ENCODE measurements at places on chromosomes 7 and 10.

GRCh38 chr10:97119058-97119745, 66.6 kb downstream of the SLIT1 start:
- DNase-seq: no peak

GRCh38 chr7:156944876-156945275, 4.6 kb upstream of the NOM1 start:
- DNase-seq: no peak

DNA sequence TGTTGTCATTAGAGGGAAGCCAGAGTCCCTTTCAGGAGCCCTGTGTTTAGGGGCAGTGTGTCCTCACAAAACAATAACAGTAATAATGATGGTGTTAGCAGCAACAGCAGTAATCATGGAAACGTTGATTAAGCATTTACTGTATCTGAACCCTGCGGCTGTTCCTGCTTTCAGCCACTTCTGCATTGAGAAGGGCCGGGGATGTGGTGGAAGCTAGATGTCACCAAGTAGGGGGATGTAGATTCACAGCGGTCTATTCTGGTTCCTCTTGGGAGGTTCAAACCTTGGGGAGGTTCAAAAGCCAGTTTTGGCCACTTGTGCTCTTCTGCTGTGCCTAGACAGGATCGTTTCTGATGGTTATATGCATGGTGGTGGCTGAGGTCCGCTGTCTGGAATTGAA, 44.8 kb downstream of the PRPF18 start:
- DNase-seq: no peak

GRCh38 chr10:5499493-5500140, at the start of gene CALML5:
CALML5 (minus strand) TSS chr10:5499570; CDS start chr10:5499438, 132 bp downstream.
- DNase-seq: no peak

- DNase-seq: no peak
Measured at GRCh38 chr7:2084781-2085505, 147.8 kb downstream of the MAD1L1 start.

DNA sequence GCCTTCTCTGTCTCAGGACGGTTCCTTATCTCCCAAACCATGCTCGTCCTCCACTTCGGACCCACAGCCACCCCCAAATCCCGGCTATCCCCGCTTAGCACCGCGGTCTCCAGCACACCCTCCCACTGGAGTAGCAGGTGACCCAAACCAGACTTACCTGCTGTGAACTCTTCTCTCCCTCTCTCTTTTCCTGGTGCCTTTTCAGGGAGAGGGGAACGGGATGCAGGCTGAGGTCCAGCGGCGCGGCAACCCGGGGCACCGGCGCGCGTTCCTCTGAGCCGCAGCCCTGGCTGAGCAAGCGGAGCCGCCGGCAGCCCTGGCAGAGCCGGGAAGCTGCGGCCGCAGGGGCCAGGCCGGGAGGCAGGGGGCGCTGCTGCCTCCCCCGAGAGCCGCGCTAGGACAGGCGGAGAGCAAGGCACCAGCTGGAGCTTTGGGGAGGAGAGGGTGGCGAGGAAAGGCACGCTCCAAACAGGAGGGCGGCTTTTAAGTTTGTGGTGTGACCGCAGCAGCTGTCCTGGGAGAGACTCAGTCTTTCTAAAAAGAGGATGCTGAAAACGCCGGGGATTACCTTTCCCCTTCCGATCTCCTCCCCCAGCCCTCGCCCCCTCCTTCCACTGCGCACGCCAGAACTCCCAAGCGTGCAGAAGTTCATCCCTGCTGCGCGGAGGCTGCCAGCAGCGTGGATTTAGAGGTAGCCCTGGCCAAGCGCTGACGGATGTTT, at the start of gene SEMA3D:
Gene SEMA3D (minus strand): TSS at position 536 of the 721 bp plus-strand sequence. CDS start 65,165 bp downstream, outside the sequence.
- peak; percentile 97 for DNase-seq

DNA sequence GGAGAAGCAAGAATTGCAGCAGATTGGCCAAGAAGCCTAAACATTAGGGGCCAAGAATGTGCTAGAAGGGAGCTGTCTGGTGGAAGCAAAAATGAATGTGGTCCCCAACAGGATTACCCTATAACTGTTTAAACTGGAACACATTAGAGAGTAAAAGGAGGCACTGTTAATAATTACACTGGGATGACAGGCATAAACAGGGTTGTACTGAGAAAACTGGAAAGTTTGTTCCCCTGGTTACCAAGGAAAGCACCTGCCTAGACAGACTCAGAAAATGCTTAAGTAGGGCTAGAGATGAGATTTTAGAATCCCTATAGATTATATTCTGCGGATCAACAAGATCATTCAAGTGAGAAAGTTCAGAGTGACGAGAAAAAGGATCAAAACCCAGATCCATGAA, 100.8 kb downstream of the CTTNBP2 start:
- DNase-seq: no peak

DNA sequence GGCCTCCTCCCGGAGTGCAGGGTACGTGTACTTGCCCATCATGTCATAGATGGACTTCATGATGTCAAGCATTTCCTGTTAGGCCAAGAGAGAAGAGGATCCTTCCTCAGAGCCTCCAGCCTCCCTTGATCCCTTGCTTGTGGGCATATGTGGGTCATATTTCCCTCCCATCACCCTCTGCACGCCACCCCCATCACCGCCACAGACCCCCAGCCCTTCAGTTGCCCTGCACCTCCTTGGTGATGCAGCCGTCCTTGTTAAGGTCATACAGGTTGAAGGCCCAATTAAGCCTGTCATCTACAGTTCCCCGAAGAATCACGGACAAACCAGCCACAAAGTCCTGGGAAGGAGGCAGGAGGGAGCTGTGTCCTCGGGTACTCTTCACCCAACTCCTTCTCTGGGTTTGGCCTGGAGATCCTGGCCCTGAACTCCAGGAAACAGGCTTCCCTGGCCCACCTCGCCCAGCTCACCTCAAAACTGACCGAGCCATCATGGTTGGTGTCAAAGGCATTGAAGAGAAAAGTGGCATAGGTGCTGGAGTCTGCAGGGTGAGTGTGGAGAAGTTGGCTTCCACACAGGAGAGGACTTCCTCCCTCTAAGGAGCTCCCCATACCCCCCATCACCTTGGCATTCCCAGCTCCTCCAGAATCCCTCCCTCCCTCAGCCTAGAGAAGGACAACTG, 9.8 kb upstream of the OGA start:
- no peak for DNase-seq

- no peak for DNase-seq
Measured at GRCh38 chr7:36712015-36712414, 12.3 kb downstream of the AOAH start.

DNA sequence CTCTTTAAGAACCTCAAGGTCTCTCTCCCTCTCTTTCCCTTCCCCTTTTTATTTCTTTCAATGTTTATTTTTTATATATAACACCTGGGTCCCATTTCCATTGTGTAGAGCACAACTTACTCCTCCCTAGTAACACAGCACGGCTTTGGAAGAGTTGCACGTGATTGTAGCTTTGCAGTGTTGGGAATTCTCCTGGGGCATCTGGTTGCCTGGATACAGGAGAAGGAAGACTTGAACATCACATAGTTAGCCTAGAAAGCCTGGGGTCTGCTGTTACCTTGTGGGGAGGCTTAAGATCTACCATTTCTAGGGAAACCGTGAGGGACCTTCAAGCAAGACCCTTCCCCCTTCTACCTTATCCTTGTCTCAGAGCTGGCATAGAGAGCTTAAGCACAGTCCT, 41.1 kb upstream of the NFKB2 start:
- no peak for DNase-seq

GRCh38 chr10:62778125-62778524, 26.4 kb upstream of the ADO start:
- DNase-seq: no peak

GRCh38 chr10:76738991-76739390, 898.6 kb downstream of the KCNMA1 start:
- DNase-seq: no peak

DNA sequence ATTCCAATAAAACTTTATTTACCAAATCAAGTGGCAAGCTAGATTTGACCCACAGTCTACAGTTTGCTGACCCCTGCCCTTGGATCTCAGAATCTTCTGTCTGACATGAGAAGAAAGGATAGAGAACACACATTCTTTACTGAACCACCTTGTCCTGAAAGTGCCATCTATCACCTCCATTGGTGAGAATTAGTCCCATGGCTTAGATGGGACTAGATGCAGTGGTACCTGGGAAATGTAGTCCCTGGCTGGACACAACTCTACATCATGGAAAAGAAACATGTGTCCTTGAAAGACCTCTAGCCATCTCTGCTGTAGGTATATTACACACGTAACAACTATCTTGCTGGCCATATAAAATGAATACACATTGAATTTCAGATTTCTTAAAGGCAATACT, 336.2 kb downstream of the LHFPL3 start:
- DNase-seq: no peak

- DNase-seq: no peak
Measured at GRCh38 chr7:41708581-41709358, 5.9 kb upstream of the INHBA start.

- DNase-seq: no peak
Measured at GRCh38 chr7:132705146-132705545, 128.9 kb upstream of the PLXNA4 start.

DNA sequence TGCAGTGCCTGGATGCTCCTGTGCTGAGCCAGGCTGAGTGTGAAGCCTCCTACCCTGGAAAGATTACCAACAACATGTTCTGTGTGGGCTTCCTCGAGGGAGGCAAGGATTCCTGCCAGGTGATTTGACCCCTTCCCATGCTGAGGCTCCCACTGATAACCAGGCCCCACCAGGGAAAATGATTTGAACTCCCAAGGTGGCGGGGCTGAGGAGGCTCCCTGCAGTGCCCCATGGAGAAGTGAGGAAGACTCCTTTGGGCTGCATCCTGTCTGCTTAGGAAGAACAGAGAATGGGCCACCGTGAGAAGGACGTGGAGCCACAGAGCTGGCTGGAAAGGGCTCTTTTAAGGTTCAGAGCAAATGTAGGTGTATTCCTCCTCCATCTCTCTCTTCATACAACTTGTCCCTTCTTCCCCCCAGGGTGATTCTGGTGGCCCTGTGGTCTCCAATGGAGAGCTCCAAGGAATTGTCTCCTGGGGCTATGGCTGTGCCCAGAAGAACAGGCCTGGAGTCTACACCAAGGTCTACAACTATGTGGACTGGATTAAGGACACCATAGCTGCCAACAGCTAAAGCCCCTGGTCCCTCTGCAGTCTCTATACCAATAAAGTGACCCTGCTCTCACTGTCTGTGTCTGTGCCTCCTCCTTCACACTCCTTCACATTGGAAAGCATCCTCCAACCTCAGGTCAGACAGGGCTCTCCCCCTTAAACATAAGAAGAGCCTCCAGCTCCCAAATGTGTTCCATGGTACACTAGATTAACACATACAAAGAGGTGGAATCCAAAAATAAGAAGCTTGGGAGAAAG, 3.4 kb downstream of the PRSS2 start:
- no peak for DNase-seq

GRCh38 chr10:92999191-92999590, 61.4 kb upstream of the CYP26C1 start:
- no peak for DNase-seq

- DNase-seq: no peak
Measured at GRCh38 chr7:3267966-3268690, 32.9 kb upstream of the SDK1 start.

- no peak for DNase-seq
Measured at GRCh38 chr10:126928274-126928673, 23.0 kb downstream of the DOCK1 start.

DNA sequence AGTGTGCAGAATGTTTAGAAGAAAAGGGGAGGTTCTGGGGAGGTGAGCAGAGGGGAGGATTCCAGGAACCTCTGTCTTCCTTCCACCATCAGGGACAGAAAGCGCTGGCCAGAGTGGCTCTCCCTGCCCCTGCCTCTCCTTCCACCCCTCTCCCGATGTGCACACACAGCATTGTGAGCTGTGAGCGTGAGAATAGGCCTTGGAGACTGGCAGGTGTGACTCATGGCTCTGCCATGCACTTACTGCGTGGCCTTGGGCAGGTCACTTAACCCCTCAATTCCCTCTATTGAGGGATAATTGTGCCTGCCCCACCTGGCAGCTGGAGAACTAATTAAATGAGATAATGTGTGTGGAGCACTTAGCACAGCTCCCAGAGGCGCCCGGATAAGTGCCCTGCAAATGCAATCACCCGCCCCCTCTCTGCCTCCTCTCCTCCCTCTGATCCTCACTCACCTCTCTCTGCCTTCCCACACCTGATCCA, 115.4 kb downstream of the ZMIZ1 start:
- DNase-seq: no peak

- DNase-seq: no peak
Measured at GRCh38 chr10:132942101-132943057, at the start of gene CFAP46. CFAP46 (minus strand) TSS chr10:132942570; CDS start chr10:132942484, 86 bp downstream.

GRCh38 chr10:51952056-51952455, 252.7 kb upstream of the CSTF2T start:
- no peak for DNase-seq

DNA sequence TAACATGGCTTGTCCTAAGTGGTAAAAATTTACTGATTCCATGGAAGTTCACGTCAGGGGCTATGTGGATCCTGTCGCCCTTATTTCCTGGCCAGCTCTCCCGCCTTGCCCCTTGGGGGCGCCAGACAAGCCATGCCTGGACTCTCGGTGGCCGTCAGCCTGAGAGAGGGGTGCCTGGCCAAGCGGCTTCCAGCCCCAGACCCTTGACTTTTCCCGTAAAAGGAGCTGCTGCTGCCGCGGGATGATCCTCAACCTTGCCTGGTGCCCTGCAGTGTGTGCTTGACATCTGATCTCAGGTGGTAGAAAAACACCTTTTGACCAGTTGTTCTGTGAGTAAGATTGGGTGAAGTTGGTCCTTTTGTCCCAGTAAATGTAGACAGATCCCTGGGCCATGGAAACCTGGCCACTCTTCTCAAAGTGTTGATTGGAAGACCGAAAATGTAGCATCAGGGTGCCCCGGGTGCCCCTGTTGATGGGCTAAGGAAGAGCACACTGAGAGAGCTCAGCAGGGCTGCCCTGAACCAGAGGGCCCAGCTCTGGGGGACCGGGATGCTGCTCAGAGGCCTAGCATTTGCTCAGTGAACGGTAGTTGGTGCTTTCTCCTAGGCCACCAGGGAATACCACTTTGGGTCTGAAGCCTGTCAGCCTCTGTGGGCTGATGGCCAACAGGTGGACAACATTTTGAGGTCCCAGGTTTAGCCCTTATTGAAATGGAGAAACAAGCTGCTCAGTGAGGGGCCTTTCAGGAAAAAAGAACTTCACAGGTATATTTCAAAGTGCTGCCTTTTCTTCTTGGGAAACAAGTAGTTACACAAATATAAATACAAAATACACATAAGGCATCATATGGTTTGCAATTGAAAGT, 162.5 kb downstream of the LRMDA start:
- DNase-seq: no peak

DNA sequence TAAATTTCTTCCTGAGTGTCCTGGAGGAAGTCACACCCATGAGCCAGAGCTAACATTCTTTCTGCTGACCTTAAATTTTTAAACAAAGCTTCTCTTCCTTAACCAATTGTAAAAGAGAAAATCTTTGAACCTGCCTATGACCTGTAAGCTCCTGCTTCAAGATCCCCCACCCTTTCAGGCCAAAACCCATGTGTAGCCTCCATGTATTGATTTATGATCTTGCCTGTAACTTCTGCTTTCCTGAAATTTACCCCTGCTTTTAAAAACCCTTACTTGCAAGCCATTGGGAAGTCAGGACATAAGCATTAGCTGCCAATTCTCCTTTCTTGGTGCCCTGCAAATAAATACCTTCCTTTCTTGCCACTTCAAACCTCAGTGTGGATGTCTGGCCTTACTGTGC, 68.5 kb upstream of the HECTD2 start:
- no peak for DNase-seq

Measured in osteocyte (in vitro differentiated cells).